ENCODE measurements at places on chromosomes 7 and 10. TPM values are rescaled to one million over a fixed set of nuclear protein-coding genes. Genes with fewer than 3 reads are reported as not detected.

- DNase-seq = no peak
These were observed 71.8 kb upstream of the MALRD1 start for GRCh38 chr10:18976696-18977251.

DNA sequence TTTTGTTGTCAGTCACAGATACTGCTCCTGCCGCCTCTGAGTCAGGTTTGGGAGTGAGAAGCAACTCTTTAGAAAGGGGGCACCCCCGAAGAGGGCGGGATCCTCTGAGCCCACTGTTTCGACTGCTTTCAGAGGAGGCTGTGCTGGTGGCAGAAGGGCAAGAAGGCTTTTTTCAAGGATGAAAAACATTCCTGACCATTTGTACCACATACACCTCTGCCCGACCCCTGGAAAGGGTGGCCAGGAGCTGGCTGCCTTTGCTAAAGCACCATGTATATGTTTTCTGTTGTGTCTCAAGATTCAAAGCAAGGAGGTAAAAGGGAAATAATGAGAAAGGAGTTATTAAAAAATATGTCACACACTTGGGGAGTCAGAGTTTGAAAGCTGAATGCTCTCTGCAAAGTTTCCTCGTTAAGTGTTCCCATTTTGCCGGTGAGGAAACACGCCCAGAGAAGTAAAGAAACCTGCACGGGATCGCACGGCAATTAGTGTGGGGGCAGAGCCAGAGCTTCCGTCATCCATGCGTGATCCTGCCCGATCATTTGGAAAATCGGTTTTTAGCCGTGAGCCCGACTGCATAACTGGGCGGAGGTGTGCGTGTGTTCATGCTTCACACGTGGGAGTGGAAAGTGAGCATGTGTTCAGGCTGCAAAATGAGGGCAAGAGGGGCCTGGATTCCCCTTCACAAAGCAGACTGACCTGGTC, 163.2 kb downstream of the ADAM12 start:
- DNase-seq = no peak

- peak; percentile 43 for DNase-seq
These were observed 573 bp downstream of the BLVRA start for GRCh38 chr7:43758822-43759683.

DNA sequence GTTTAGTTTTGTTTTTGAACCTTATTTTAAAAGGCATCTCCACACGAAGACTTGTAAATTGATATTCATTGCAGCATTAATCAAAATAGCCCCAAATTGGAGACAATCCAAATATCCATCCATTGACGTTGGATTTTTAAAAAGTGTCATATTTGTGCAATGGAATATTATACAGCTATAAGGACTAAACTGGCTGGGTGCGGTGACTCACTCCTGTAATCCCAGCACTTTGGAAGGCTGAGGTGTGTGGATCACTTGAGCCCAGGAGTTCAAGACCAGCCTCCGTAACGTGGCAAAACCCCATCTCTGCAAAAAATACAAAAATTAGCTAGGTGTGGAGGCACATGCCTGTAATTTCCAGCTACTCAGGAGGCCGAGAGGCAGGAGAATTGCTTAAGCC, 35.1 kb downstream of the XRCC2 start:
- no peak for DNase-seq

TFR2 gene
- 12.6 TPM for total RNA-seq

IGFBP1 gene
- total RNA-seq = not detected

CLDN15 gene
- 11.1 TPM for total RNA-seq

CYTH3 gene
- total RNA-seq = 30.4 TPM

CPA4 gene
- total RNA-seq = 1.2 TPM

Data from dorsolateral prefrontal cortex (tissue), 122 donors.